ENCODE measurements at places on chromosomes 16 and 17. TPM values are rescaled to one million over a fixed set of nuclear protein-coding genes. Genes with fewer than 3 reads are reported as not detected.

DNA sequence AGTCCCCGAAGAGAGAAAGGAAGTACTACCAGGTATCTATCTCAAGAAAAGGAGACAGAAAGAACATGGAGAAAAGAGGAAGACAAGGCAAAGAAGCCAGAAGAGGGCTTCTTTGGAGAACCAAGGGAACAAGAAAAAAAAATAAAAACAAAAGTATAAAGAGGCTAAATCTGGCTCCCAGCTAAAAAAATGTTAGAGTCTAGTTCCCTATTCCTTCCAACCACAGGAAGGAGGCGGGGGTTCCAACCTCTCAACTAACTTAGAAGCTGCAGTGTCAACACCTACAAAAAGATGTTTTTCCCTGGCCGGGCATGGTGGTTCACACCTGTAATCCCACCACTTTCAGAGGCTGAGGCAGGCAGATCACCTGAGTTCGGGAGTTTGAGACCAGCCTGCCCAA is 13.4 kb downstream of the UTP6 start:
- H3K36me3 ChIP-seq = peaks cover 36% of the 10 kb centered on the region
- no peak overlapping the region for H3K27ac ChIP-seq
- H3K4me3 ChIP-seq = no peak overlapping the region
- no peak for DNase-seq
- no peaks in the 10 kb centered on the region for H3K4me1 ChIP-seq

DNA sequence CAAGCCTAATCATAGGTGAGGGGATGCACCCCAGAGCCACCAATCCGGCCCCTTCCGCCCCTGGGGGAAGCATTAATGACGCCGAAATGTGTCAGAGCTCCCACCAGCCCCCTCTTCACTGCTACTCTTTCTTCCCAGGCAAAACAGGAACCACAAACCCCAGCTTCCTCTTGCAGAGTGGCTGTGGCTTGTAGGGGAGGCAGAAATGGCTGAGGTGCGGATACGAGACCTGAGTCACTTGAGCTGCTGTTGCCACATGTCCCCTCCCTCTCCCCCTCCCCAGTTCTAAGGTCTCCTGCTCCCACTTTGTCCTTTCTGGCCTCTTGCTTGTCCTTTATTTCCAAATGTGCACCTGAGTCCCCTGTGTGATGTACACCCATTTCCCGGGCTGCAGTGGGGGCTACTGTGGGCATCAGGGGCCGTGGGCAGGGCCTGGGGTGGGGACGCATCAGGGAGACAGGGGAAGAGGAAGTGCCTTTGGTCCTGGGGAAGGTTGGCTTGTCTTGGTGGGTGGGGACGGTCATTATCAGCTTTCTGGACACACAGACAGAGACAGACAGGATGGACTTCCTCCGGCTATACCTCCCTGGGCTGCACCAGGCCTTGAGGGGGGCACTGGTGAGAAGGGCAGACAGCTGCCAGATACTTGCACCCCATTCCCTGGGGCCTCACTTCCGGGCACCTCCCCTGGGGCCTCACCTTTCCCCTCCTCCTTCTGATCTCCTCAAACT is at the start of gene APOBR:
APOBR (plus strand) TSS at position 523 of the 731 bp plus-strand sequence; CDS start at position 562, 39 bp downstream.
- H3K27ac ChIP-seq = peak within 1 kb of the TSS; percentile 99
- DNase-seq = peak; percentile 96
- H3K36me3 ChIP-seq = no peaks in the 10 kb centered on the region
- H3K4me1 ChIP-seq = peaks cover 47% of the 10 kb centered on the region
- no peaks in the 10 kb centered on the region for H3K27me3 ChIP-seq

- peak within 1 kb of the TSS; percentile 67 for H3K4me3 ChIP-seq
- H3K4me1 ChIP-seq = peaks cover 4% of the 10 kb centered on the region
- DNase-seq = no peak
Measured at GRCh38 chr17:45784293-45784740, at the start of gene CRHR1. Gene CRHR1, plus strand, starts transcription at chr17:45784320. Its CDS starts 225 bp downstream, at chr17:45784545.

GRCh38 chr17:7234083-7234951 is at the start of gene DVL2:
Gene DVL2, minus strand, starts transcription at chr17:7234517. Its CDS starts 255 bp downstream, at chr17:7234262.
- H3K4me3 ChIP-seq = peak within 1 kb of the TSS; percentile 90
- peaks cover 22% of the 10 kb centered on the region for H3K36me3 ChIP-seq
- peak; percentile 96 for DNase-seq

- no peak overlapping the region for H3K27ac ChIP-seq
- DNase-seq = no peak
- no peaks in the 10 kb centered on the region for H3K27me3 ChIP-seq
Measured at GRCh38 chr16:6427621-6428020, 905.0 kb upstream of the RBFOX1 start.

DNA sequence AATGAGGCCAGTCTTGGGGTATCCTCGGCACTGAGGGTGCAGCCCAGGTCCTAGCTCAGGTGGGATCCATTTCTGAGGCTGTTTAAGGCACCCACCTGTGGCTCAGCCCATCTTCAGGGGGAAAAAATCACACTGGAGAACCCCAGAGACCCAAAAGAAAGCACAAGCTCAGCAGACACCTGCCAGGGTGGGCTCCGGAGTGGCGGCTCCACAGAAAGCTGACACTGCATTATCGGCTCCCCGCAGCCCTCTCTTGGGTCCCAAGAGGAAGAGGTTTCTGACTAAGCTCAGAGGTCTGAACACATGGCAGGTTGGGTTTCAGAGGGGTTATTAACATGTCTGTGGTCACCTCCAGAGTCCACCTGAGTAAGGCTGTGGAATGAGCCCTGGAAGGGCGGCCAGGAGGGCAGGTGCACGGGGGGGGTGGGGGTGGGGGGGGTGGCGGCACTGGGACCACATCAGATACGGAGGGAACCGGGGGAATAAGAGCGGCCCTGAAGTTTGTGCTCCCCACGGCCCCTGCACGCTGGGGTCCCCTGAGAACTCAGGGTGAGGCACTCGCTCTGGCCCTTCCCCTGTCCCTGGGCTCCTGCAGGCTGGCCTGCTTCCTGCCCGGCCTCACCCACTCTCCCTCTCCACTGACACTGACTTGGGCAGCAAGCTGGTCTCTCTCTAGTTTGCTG is 79.5 kb downstream of the TIMM22 start:
- DNase-seq = no peak
- H3K27me3 ChIP-seq = no peaks in the 10 kb centered on the region
- H3K4me3 ChIP-seq = no peak overlapping the region
- H3K36me3 ChIP-seq = no peaks in the 10 kb centered on the region

- H3K36me3 ChIP-seq = no peaks in the 10 kb centered on the region
- peaks cover 19% of the 10 kb centered on the region for H3K4me1 ChIP-seq
- no peak overlapping the region for H3K4me3 ChIP-seq
- H3K27me3 ChIP-seq = no peaks in the 10 kb centered on the region
- no peak overlapping the region for H3K27ac ChIP-seq
- DNase-seq = no peak
Measured at GRCh38 chr17:77854759-77855745, 103.5 kb upstream of the TNRC6C start.

DNA sequence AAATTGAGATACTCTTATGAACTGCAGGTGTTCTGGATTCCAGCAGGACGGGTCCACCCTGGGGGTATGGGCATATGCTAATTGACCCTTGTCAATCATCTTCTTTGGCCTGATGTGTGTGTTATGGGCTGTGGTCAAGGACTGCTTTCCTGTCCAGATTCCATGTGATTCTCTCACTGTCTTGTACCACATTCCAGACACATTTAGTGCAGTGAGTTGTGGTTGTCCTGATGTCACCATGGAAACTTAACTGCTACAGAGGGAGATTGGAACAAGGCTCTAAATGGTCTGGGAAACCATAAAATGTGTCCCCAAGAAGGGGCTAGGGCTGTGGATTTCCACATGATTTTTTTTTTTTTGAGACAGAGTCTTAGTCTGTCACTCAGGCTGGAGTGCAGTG is 367.4 kb downstream of the UTP18 start:
- no peak overlapping the region for H3K4me3 ChIP-seq
- no peaks in the 10 kb centered on the region for H3K36me3 ChIP-seq
- no peaks in the 10 kb centered on the region for H3K4me1 ChIP-seq
- no peak overlapping the region for H3K27ac ChIP-seq
- DNase-seq = no peak

DNA sequence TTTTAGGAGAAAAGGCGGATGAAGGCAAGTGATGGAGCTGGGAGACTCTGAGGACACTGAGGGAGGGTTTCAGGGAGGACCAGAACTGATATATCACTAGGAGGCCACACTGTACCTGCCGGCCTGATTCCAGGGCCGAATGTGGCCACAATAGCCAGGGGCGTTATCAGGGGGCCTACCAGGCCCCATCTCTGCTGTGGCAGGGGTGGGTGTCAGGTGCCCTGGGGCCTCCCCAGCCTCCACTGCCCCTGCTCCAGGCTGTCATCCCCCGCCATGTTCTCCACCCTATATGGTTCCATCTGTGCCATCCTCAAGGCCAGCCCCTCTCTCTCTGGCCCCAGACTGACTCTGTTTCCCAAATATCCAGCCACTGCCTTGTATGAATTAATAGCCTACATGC is 246.5 kb downstream of the GSG1L start:
- no peaks in the 10 kb centered on the region for H3K27me3 ChIP-seq
- no peak overlapping the region for H3K27ac ChIP-seq
- no peaks in the 10 kb centered on the region for H3K4me1 ChIP-seq
- no peak for DNase-seq
- H3K36me3 ChIP-seq = no peaks in the 10 kb centered on the region

DNA sequence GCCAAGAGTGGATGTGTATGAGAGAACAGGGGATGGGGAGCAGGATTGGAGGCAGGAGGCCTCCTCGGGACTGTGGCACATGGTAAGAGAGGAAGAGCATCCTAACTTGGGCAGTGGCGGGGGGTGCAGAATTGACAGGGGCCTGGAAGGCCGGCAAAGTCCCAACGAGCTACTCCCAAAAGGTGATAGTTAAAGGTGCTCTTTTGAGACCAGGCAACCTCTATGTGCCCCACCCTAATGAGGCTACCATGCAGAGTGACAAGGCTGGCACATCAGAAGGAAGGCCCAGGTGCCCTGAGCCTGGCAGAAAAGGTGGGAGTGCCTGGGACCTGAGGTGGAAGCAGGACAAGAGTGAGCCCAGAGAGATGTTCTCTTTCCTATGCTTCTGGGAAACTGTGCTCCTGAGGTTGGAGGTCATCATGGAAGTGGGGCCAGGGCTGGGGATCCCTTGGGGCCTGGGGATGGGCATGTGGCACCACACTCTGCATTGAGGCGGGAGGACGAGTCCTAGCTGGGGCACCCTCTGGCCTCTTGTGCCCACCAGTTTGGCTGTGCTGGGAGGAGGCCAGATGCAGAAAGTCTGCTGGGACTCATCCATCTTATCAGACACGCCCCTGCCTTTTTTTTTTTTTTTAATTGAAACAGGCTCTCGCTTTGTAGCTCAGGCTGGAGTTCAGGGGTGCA is 5.9 kb downstream of the RAB11FIP4 start:
- peaks cover 2% of the 10 kb centered on the region for H3K4me1 ChIP-seq
- no peak overlapping the region for H3K27ac ChIP-seq
- no peak for DNase-seq
- H3K36me3 ChIP-seq = no peaks in the 10 kb centered on the region

GRCh38 chr16:5639531-5639930 is 541.9 kb upstream of the EEF2KMT start:
- no peaks in the 10 kb centered on the region for H3K4me1 ChIP-seq
- no peak overlapping the region for H3K27ac ChIP-seq
- H3K27me3 ChIP-seq = no peaks in the 10 kb centered on the region
- no peaks in the 10 kb centered on the region for H3K36me3 ChIP-seq
- H3K4me3 ChIP-seq = no peak overlapping the region

- no peak overlapping the region for H3K27ac ChIP-seq
- peaks cover 4% of the 10 kb centered on the region for H3K4me1 ChIP-seq
- no peak for DNase-seq
- H3K4me3 ChIP-seq = no peak overlapping the region
Measured at GRCh38 chr17:13587487-13588338, 14.0 kb downstream of the HS3ST3A1 start.

- peak overlapping the region; percentile 80 for H3K4me3 ChIP-seq
- H3K4me1 ChIP-seq = peaks cover 40% of the 10 kb centered on the region
- H3K27ac ChIP-seq = peak overlapping the region; percentile 88
- H3K27me3 ChIP-seq = no peaks in the 10 kb centered on the region
Measured at GRCh38 chr16:22195695-22196558, 10.2 kb upstream of the EEF2K start.

DNA sequence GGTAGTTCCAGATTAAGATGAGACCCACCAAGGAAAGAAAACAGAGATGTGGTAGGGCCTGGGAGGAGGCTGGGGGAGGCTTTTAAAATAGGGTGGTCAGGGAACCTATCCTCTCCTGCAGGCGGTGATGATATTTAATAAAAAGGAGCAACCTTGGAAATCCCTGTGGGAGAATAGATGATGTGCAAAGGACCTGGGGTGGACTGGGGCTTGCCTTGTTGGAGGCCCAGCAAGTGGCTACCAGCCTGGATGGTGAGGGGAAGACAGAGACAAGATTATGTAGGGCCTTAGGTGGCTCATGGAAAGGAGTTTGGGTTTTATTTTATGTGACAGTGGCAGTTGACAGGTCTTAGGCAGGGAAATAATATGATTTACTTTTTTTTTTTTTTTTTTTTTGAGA is 1.8 kb downstream of the POLR3E start:
- H3K27me3 ChIP-seq = no peaks in the 10 kb centered on the region
- H3K27ac ChIP-seq = peak overlapping the region; percentile 94

- H3K36me3 ChIP-seq = no peaks in the 10 kb centered on the region
- no peak overlapping the region for H3K27ac ChIP-seq
Measured at GRCh38 chr17:49985310-49985990, 9.6 kb downstream of the DLX3 start.

- no peak overlapping the region for H3K4me3 ChIP-seq
- H3K27me3 ChIP-seq = no peaks in the 10 kb centered on the region
- H3K27ac ChIP-seq = no peak overlapping the region
- H3K4me1 ChIP-seq = peaks cover 11% of the 10 kb centered on the region
- H3K36me3 ChIP-seq = no peaks in the 10 kb centered on the region
Measured at GRCh38 chr17:17633310-17633709, 41.8 kb upstream of the PEMT start.

GRCh38 chr16:16009401-16009800 is 60.0 kb downstream of the ABCC1 start:
- H3K27me3 ChIP-seq = no peaks in the 10 kb centered on the region
- H3K4me1 ChIP-seq = peaks cover 14% of the 10 kb centered on the region
- no peak for DNase-seq
- H3K4me3 ChIP-seq = no peak overlapping the region
- H3K36me3 ChIP-seq = peaks cover 42% of the 10 kb centered on the region

DNA sequence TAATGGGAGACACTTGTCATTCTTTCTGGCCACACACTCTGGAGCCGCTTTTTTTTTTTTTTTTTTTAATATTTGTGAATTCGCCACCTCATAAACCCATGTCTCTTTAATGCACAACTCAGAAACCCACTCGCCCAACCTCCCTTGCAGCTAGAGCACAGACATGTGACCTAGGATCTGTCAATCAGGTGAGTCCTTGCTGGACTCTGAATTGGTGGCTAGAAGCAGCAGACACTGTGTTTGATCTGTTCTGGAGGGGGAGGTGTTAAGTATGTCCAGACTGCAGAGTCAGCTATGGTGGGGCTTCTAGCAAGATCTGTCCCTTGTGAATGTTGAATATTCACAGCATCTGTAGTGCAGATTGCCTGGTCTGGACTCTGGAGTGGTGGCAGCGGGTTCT is 112.1 kb downstream of the PRKCB start:
- DNase-seq = no peak
- no peaks in the 10 kb centered on the region for H3K36me3 ChIP-seq
- H3K4me1 ChIP-seq = peaks cover 86% of the 10 kb centered on the region
- H3K4me3 ChIP-seq = no peak overlapping the region

KRTAP16-1 gene
- total RNA-seq = not detected

SNRNP25 gene
- total RNA-seq = 38.0 TPM

DOC2B gene
- total RNA-seq = not detected

ZG16 gene
- not detected for total RNA-seq

FAM117A gene
- 17.7 TPM for total RNA-seq

KRT20 gene
- not detected for total RNA-seq

SPNS3 gene
- 17.7 TPM for total RNA-seq

MYO15A gene
- total RNA-seq = 0.40 TPM

TPSB2 gene
- total RNA-seq = not detected
